ENCODE measurements at places on chromosomes 7 and 10.

DNA sequence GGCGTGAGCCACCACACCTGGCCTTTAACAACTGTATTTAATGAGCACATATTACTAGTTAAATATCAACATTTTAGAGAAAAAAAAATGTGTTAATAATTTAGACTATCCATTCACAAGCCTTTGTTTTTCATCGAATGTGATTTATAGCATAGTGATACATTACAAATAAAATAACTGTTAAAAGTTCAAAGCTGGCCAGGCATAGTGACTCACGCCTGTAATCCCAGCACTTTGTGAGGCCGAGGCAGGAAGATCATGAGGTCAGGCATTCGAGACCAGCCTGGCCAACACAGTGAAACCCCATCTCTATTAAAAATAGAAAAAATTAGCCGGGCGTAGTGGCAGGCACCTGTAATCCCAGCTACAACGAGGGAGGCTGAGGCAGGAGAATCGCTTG is 72.7 kb downstream of the HACD1 start:
- no peak for DNase-seq

DNA sequence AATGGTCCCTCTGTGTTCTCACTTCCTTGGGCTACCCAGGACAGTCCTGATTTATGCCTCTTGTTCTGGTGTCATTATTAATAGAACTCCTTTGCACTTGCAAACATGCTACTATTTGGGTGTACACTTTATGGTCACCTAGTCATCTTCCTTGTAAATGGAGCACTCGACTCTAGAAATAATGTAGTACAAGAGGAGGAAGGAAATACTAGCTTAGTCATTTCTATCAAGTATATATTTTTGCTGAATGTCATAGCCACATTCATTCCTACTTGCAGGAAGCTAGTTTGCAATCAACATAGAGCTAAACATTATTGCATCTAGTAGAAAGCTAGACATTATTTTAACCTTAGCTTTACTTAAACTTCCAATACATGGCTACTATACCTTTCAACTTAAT is 335.3 kb downstream of the MAGI2 start:
- DNase-seq, result no peak

DNA sequence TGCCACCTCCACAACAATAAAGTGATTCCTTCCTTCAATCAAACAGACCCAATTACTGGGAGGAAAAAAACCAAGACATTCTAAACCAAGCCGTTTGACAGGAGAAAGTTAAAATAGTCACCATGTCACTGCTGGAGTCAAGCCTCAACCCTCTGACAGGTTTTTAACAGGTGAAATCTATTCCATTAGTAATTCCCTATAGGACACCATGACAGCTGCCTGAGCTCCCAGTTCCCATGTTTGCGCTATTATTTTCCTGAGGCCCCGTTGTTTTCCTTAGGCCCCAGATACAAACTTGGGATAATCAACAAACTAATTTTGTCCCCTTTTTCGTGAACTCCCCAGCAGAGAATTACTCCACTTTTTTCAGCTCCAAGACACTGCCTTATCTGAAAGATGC is 113.9 kb downstream of the ARL5B start:
- no peak for DNase-seq

GRCh38 chr7:124667312-124668153 is 98.1 kb downstream of the GPR37 start:
- no peak for DNase-seq

Measured in hematopoietic multipotent progenitor cell treated with erythropoietin and hydrocortisone succinate and interleukin-3 and kit ligand, for 6 days (in vitro differentiated cells).